Stimulated activated CD4-positive, alpha-beta T cell treated with anti-CD3 and anti-CD28 coated beads, Interleukin-15, amount 100 ng/mL, for 48 hours (primary cell): ENCODE measurements at places on chromosomes 5 and 9.

GRCh38 chr5:83551821-83552220 lies 80.3 kb downstream of the VCAN start:
- no peak for DNase-seq

DNA sequence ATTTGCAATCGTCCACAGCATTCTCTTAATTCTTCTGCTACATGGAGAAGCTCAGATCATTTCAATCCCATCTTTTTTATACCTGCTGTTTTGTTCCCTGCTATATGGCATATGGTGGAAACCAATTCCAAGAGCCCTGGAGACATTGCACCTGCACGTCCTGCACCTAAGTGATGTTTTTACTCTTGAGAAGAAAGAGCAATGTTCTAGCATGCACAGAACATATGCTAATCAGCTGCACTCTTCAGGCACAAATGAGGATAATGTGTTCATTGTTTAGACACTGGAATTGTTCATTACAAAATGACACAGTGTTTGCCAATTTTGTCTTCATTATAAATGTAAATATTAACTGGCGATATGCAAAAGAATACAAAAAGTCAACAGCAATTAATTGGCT lies 935.8 kb downstream of the TLE4 start:
- no peak for DNase-seq

DNA sequence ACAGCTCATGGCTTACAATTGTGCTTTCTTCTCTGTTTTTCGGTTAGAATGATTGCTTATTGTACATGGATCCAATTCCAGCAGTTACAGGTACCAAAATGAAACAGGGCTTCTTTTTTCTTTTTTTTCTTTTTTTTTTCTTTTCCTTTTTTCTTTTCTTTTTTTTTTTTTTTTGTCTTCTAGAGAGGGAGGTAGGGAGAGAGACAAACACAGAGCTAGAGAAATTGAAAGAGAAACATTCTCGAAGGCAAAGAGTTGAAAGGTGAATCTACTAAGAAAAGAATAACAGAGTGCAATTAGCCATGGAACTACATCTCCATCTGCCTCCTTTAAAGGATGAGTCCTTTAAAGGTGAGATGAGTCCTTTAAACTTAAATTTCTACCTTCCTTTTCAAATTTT lies 1.0 kb upstream of the EDIL3 start:
- DNase-seq: no peak

GRCh38 chr5:16618138-16618897 lies 1.5 kb upstream of the RETREG1 start:
- DNase-seq: no peak

DNA sequence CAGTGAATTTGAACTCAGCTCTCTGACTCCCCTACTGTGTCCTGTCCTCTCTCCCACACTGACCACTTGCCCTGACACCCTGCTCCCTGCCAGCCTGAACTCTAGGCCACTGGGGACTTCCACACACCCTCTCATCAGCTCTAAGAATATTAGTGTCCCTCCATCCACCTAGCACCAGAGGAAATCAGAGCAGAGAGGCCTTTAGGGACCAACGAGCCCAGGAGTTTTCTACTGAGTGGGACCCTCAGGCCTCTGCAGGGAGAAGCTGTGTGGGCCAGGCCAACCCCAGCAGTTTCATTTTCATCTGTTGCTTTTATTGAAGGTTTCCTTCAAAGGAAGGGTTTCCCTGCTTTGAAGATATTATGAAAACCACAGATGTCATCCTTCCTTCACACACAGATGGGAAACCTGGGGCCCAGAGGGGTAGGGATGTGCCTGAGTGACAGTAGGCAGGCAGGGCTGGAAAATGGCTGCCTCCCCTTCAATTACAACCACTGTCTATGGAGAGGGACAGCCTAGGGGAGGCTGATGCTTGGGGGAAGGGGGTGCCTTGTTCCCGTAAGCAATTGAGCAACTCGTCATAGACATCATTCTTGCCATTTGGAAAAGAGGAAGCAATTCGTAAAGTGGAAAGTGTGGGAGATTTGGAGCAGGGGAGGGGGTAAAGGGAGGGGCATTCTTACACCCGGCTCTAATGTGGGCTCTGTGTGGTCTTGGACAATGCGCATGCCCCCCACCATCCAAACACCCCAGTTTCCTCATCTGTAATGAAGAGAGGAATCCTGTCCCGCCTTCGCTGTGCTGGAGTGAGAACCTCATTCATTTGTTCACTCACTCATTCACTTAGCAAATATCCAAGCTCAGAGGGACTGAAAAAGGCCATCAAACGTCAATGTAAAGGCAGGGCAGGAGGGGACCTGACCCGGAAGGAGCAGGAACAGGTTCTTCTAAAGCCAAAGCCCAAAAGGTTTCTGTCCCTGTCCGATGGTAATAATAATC lies 3.9 kb downstream of the GLIPR2 start:
- DNase-seq: no peak

DNA sequence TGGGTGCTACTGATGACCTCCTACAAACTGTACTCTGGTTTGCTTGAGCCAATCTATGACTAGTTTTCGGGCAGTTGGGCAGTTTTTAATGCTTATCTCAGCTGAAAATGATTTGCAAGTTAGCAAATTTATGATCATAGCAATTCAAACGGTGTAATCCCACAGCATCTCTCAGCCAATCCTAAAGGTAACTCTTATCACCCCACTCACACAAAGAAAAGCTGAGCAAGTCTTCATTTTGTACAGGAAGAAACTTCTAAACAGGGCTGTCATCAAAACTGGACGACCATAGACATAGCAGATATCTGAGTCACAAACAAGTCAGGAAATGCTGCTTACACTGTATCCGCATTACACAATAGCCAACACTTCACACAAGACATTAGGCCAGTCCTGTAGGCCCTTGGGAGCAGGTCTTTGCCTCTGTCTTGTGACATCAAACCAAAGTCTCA lies 2.6 kb upstream of the ENC1 start:
- DNase-seq: no peak

DNA sequence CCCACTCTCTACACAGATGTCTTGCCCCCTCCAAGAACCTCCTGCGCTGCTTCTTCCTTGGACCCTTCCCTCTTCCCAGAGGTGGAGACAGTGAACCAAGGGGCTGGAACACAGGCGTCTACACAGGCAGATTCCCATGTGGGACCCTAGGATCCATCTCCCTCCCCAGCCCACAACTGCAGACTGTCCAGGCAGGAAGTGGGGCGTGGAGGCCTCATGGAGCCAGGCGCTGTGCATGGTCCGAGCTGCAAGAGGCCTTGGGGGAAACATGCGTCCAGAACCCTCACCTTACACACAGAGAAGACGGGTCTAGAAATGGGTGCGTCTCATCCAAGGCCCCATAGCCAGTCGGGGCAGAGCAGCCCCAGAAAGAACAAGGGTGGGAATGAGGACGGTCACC lies 117.5 kb downstream of the VAV2 start:
- DNase-seq: no peak

DNA sequence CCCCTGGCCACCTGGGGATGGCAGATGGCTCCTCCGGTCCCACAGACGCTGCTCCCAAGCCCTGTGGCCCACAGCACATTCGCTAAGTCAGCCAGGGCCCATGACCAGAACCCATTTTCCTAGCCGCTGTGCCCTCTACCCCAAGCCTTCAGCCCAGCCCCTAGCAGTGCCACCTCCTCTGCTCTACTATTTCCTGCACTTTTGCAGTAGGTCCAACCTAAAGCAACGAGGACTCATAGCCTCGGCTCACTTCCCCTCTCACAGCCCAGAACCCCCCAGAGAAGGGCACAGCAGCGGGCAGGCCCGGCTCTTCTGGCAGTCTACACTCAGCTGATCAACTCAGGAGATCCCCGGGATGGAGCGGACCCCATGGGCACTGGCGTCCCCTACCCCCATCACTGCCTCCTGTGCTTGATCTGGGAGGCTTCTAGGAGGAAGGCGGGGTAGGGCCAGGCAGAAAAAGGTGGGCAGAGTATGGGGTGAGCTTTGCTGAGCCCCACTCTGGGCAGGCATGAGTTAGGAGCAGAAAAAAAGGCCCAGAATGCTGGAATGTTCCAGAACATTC lies 111.2 kb downstream of the ZNF354C start:
- no peak for DNase-seq

- DNase-seq: no peak
Measured at GRCh38 chr5:179344431-179345182, 654 bp downstream of the ADAMTS2 start.

GRCh38 chr5:10756549-10756948 lies 4.5 kb downstream of the DAP start:
- no peak for DNase-seq

DNA sequence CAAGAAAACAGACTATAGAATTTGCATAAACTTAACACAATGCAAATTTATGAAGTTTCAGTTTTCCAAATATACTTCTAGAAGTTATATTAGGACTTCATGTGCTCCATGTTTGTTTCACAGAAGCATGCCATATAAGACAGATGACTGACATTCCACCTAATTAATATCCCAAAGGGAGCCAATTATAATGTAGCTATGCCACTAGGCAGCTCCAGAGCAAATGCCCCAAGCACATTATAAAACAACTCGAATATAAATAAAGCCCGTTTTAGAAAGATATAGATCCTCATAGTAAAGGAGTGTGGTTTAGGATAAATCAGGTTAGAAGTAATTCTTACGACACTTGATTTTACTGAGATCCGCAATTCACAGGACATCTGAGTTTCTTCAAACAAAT lies 8.9 kb downstream of the DROSHA start:
- DNase-seq: no peak

GRCh38 chr5:172437445-172438318 lies 16.6 kb downstream of the SH3PXD2B start:
- DNase-seq: no peak

GRCh38 chr9:134187110-134187531 lies 22.8 kb upstream of the RNU6ATAC start:
- DNase-seq: no peak

DNA sequence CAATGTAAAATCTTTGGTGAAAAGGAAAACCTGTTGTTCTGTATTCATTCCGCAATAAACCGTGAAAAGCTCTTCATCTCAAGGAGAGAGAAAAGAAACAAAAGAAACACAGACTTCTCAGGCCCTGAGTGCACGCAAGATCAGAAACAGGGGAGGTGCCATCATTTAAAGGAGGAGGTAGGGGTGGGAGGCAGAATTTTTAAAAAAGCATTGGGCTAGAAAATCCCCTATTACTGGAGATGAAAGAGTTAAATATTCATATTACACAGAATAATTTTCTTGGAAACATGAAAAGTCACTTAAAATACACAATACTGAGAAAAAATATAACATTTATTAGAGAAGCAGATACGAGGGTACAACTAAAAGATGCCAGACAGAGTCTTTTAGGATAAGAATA lies 56.3 kb downstream of the USP20 start:
- no peak for DNase-seq

DNA sequence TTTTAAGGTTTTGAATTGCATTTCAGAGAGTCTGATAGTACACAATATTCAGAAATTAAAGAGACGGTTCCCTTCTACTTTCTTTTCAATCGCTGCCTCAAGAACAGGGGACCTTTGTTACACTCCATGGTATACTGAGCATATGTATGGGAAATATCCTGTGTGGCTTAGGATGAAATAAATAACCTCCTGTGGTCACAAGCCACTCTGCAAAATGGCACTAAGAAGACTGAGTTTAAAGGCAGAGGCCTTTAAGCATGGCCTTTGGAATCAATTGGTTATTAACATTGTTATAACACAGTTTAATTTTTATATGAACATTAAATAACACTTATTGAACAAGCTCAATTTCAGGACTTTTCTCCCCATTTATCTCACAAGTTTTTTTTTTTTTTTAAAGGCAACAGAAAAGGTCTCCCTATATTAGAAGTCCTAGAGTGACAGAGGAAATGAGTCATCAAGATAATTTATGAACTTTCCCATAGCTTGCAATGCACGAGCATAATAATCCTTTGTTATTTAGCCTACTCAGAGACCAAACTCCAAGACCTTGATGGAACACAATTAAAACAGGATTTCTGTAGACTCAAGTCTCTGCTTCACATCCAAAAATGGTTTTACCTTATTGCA lies 341.9 kb downstream of the TMEM167A start:
- DNase-seq: no peak

DNA sequence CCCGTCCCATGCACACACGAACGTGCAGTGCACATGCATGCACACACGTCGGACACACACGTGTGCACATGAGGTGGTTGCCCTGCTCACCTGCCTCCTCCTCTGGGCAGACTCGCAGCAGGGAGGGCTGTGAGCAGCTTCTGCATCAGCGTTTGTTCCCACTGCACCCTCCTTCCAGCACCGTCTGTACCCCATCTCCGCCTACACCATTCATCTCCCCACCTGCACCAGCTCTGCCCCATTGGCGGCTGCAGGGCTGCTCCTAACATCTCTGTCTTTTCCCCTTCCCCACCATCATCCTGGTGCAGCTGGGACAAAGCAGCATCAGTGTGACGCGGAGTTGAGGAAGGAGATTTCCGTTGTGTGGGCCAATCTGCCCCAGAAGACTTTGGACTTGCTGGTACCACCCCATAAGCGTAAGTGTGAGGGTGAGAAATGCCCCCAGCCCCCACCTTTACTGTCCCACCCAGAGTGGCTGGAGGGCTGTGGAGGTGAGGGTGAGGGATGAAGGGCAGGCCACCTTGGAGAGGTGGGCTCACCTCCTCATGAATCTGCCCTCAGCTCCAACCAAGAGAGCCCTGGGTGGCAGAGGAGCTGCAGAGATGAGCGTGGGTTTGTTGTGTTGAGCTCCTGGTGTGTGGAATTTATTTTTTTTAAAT lies 234.6 kb downstream of the CACNA1B start:
- DNase-seq: no peak

GRCh38 chr5:169874621-169875020 lies 105.7 kb downstream of the INSYN2B start:
- no peak for DNase-seq

- no peak for DNase-seq
Measured at GRCh38 chr9:117403848-117404247, 11.0 kb downstream of the ASTN2 start.

- no peak for DNase-seq
Measured at GRCh38 chr9:2742214-2742613, 24.9 kb downstream of the KCNV2 start.

DNA sequence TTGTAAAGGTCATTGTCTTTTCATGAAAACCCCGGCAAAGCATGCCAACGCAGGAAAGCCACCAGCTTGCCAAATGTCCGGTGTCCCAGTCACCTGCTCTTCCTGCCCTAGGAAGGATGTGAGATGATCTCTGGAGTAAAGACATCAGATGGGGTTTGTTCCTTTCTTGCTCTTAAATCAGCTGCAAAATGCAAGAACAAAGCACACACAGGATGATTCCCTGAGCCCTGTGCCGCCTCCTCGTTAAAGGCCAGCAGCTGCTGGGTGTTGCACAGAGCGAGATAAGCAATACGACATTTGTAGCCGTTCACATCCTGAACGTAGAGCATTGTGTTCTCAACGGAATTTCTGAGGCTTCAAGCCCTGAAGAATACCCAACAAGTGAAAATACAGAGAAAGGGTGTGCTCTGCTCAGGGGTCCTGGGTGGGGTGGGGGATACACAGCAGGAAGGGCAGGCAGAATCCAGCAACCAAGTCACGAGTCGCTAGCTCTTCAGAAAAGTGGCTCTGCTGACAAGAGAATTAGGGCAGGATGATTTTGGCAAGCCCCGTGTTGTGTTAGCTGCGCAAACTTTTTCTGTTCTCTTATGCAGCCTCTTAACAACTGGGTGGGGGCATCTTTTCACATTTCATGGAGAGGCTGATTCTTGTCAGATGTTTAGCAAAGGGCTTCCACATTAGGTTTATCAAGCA lies 229.2 kb upstream of the MAP3K1 start:
- no peak for DNase-seq
